ENCODE measurements at places on chromosomes 1 and 21.

DNA sequence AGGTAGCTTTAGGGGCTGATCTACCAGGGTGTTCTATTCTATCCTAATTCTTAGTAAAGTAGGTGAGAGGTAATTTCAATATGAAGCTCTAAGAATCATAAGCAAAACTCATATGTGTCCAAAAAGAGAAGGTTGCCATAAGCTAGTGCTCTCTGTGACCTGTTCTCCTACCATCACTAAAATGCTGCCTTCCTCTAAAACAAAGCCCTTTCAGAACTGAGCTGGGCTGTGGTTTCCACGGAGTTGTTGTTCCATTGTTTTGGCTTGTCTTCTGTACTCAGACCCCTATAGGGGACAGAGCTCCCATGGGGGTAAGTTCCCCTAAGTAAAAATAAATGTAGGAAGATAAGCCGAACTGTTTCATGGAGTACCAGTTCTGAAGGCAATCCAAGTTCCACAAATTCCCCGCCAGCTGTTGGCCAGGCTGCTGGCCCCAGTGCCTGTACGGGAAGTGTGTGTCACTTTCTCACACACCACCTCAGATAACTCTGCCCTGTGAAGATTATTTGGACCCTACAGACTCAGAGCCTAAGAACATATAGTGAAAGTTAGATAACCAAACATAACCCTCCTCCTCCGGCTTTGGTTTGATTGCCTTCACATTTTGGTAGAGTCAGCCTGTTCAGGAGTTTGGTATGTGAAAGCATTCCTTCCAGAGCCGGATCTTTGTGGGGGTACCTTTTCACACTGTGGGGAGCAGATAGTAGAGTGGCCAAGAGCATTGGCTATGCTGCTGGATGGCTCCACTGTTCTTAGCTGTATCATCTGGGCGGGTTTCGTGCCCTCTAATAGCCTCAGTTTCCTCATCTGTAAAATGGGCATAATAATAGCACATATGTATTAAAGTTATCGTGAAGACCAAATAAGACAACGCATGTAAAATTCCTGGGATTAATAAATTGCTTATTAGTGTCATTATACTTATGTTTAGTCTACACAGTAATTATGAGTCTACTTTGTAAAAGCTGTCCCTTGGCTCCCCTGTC is 10.8 kb downstream of the DPT start:
- DNase-seq, result no peak

DNA sequence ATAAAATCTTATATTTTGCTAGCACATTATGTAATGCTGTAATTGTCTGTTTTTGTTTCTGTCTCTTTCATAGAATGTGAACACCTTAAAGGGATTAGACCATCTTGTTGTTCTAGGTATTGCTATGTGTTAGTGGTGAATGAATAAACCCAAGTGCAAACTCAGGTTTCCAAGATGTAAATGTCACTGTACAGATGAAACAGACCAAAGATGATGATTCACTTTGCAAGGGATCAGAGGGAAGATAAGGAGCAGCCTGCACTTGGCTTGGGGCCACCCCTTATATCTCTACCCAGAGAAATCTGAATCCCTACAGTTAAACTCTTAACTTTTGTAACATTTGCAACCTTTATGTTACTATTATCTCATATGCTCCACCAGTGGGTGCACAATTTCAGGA is 25.4 kb downstream of the UROD start:
- no peak for DNase-seq

DNA sequence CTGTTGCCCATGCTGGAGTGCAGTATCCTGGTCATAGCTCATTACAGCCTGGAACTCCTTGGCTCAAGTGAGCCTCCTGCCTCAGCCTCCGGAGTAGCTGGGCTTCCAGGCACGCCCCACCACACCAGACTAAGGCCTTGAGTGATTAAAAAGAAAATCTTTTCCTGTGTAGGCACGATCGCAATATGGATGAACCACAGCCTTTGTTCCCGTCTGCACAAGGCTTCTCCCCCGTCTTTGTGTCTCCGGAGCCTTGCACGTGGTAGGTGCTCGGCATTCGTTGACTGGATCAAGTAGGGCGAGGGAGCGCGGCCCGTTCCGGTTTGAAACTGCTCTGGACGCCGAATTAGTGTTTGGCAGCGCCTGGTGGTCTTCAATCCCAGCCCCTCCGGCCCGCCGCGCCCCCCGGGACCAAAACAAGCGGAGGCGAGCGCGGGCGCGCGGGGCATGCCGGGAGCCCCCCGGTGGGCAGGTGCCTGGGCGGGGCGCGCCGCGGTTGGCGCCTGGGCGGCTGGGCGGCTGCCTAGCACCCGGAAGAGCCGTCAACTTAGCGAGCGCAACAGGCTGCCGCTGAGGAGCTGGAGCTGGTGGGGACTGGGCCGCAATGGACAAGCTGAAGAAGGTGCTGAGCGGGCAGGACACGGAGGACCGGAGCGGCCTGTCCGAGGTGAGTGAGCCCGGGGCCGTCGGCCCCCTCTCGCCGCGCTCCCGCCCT is at the start of gene SFT2D2:
TSS of gene SFT2D2 (plus strand) at position 529 of the 715 bp plus-strand sequence. CDS start at position 605, 76 bp downstream.
- peak; percentile 23 for DNase-seq

DNA sequence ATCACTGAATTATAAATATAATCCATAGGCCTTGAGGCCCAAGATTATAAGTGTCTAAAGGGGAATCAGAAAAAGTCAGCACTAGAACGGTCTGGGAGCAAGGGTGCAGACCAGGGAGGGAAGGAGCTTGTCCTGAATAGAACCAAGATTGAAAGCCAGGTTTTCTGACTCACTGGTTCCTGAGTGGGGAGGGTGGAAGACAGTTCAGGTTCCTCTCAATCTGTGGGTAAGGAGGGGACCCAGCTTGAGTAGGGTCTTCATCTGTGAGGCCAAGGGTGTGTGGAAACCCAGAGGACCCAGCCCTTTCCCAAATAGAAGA is 842 bp downstream of the LENEP start:
- no peak for DNase-seq

DNA sequence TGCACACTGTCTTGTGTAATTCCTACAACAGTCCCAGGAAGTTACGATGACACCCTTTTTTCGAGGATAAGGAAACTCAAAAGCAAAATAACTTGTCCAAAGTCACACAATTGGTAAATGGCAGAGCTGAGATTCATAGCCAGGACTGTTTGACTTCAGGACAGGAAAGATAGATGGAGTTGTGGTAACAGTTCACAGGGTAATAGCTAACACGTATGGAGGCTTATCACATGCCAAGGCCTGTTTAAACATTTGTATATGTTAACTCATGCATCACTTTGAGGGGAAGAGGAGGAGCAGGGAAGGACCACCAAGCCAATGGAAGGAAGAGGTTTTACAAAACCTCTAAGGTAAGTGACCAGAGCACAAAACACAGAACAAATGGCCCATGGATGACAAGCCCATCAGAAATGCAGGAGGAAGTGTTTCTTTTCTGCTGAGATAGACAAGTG is 2.8 kb downstream of the DHCR24 start:
- DNase-seq, result no peak

DNA sequence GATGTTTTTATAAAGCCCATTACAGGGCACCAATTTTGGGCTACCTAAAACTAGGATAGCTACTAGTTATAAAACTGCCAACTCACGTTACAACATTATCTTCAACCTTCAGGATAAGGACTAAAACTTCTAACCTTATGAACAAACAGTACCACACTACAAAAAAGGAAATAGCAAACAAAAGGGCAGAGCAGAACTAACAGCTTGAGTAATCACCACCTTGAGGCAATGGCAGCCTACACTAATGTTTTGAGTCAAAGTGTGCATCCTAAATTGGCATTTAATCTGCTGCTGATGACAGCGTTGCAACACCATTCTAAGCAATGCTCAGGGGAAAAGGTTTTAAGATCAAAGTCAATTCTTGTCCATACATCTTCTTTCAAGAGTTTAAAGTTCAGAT is 27.2 kb downstream of the PTP4A2 start:
- no peak for DNase-seq

GRCh38 chr1:172826096-172826741 is 167.3 kb downstream of the FASLG start:
- peak; percentile 62 for DNase-seq

- no peak for DNase-seq
Observed at GRCh38 chr1:208107425-208108212, 136.6 kb downstream of the PLXNA2 start.

DNA sequence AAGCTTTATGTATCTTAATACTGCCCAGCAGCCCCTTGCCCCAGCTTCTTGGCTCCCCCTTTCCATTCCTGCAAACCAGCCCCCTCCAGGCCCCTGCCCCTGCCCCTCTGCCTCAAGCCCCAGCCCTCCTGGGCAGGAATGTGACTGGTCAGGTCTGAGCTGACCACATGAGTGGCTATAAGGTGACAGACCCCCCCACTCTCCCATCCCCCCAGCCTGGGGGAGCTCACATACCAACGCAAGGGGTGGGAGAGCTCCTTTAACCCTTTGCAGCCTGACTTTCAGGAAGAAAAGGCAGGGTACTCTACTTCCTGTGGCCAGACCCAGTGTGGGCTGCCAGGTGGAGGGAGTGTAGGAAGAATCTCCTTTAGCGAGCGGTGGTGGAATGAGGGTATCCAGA is 33.2 kb downstream of the AHDC1 start:
- DNase-seq, result no peak

All from HS-27A (cell line).